ENCODE measurements at places on chromosomes 7 and 10.

DNA sequence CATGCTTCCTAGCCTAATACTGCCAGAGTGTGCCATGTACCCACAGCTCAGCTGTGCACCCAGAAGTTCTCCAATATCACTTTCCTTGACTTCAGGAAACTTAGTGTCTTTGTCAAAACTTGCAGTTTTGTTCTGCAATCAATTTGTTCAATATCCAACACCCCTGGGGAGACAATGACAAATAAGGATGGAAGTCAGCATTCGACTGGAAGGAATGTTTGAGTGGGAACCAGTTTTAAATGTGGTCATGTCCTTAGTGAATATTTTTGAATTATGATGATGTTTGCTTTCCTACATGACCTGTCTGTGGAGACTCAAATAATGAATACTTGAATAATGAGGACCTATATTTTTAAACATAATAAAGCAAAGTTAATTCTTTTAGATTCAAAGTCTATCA is 112.0 kb downstream of the ANK3 start:
- no peak for DNase-seq

- DNase-seq, result no peak
Observed at GRCh38 chr10:1289591-1289990, 233.4 kb downstream of the WDR37 start.

GRCh38 chr7:128063088-128063487 is 31.9 kb upstream of the LRRC4 start:
- DNase-seq, result no peak

GRCh38 chr7:134742688-134743350 is 36.6 kb upstream of the CALD1 start:
- DNase-seq, result no peak

DNA sequence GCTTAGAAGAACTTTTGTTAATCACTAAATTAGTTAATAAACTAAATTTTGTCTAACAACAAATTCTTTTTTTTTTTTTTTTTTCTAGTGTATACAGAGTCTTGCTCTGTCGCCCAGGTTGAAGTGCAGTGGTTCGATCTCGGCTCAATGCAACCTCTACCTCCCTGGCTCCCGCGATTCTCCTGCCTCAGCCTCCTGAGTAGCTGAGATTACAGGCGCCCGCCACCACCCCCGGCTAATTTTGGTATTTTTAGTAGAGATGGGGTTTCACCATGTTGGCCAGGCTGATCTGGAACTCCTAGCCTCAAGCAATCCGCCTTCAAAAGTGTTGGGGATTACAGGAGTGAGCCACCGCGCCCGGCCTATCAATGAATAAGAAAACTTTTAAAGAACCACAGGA is 1.1 kb upstream of the IQUB start:
- no peak for DNase-seq

GRCh38 chr7:71682841-71683781 is 551.2 kb downstream of the GALNT17 start:
- DNase-seq, result no peak

All from MV-4-11 (cell line).